Activated naive CD4-positive, alpha-beta T cell treated with Interleukin-2 at 50 U/mL for 16 hours (primary cell): ENCODE measurements at places on chromosomes 1 and 21.

- DNase-seq: no peak
Measured at GRCh38 chr1:10415211-10415930, 14.9 kb upstream of the CENPS start.

DNA sequence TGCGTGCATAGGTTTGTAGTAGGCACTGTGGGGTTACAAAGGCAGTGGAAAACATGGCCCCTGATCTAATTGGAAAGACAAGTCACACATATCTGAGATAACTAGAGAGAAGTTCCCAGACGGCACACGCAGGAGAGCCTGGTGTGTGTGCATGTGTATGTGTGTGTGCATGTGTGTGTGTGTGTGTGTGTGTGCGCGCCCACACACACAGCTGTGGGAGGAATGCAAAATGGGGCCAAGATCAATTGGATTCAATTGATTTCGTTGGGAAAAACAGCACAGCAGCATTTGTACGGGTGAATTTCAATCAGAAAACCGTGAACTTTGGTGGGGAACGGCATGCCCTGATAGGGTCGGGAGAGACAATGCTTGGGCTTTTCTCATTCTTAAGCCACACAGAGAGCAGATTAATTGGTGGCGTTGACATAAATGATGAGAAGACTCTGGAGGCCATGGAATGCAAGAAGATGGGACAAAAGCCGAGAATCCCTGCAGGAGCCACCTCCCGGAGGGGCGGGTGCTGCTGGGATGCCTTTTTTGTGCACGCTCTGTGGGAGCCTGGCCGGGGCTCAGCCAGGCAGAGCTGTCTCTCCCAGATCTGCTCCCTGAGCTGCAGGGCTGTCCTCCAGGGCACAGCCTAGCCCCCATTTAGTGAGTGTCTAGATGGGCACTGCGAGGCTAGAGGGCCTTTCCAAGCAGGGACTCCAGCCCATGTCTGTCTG lies 322.0 kb downstream of the CAMTA1 start:
- DNase-seq: no peak

- DNase-seq: no peak
Measured at GRCh38 chr1:179230251-179230650, 774 bp upstream of the ABL2 start.

DNA sequence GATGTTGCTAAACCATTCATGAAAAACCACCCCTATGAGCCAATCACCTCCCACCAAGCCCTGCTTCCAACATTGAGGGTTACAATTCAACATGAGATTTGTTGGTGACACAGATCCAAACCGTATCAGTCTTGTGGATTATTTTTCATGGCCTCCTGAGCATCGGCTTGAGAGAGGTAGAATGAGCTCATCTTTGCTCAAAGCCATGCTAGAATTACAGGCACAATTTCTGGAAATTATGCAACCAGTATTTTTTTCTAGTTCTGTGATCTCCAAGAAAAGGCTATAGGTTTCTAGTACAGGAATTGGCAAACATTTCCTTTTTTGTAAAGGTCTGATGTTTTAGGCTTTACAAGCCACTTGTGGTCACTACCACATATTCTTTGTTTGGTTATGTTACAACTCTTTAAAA lies 219.4 kb downstream of the DUSP10 start:
- no peak for DNase-seq

- DNase-seq: no peak
Measured at GRCh38 chr21:44625756-44626155, 1.1 kb upstream of the KRTAP10-9 start.

DNA sequence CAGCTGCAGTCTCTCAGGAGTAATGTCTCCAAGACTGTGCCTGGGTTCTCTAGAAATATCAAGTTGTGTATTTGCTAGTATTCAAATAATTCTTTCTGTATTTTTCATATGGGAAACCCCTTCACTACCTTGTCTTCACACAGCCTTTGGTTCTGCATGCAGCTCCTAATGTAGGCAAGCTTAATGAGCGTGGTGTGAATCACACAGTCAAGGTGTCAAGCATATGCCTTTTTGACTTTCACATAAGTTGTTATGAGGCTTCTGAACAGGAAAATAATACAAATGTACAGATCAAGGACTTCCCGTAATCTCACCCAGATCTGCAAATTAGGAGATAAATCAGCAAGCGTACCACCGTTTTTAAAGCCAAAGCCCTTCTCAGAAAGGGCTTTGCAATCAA lies at the start of gene FCRL3:
Gene FCRL3 (minus strand): TSS at position 38 of the 400 bp plus-strand sequence. CDS start 280 bp downstream, outside the sequence.
- no peak for DNase-seq

DNA sequence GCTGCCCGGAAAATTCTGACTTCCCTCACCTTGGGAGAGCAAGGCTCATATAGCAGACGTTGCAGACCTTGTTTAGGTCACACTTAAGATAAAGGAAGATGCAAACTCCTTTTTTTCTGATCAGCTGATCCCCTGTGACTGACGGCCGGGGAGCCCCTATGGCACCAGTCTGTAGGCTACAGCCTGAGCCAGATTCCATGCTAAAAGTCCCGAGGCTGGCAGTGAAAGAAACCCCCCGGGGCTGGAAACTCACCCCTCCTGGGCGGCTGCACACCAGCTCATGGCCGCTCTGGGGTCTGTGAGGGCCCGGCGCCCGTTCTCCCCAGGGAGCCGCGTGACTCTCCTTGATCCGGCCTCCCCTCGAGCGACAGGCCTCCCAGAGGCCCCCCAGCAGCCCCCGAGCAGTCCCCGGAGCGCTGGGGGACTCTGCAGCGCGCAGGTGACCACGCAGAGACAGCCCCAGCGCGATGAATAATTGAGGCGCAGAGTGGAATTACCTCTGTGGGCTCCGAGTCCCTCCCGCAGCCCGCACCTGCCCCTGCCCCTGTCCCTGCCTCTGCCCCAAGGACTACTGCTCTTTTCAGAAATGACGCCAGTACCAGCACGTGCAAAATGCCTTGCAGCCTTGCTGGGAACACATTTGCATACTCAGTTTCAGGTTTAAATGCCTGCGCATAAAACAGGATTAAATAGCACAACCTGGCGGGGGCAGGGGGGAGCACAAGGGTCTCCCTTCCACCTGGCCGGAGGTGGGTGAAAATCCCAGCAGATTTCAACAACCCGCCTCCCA lies 62.6 kb upstream of the CLDN14 start:
- DNase-seq: no peak

- DNase-seq: no peak
Measured at GRCh38 chr1:196034080-196034706, 574.0 kb downstream of the KCNT2 start.

DNA sequence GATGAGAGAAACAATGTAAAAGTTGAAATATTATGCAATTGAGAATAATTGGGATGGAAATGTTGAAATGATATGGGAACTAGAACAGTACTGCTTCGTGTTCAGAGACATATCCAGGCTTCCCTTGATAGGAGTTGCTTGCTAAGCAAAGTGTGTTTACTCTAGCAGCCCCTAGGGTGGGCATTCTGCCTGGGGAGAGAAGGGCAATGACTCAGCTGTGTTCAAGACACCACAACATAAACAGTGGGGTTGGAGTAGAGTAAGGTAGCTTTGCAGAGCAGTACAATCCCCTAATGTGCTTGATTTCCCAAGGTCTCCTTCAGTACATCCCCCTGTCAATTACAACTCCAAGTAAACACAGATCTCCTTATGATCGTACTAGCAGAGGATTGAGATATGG lies 4.8 kb upstream of the PCNX2 start:
- DNase-seq: no peak

DNA sequence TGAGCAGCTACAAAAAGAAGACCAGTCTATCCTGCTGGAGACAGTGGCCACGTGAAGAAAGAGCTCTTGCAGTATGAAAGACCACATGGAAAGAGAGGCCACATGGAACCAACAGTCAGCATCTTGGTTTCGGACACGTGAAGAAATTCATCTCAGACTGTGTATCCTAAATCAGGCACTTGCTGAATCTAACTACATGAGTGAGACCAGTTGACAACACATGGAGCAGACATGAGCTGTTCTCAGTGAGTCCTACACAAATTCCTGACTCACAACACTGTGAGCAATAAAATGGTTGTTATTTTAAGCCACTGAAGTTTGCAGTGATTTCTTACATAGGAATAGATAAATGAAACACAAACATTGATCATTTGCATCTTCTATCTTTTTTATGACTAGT lies 2.4 kb upstream of the TAF1A start:
- no peak for DNase-seq

DNA sequence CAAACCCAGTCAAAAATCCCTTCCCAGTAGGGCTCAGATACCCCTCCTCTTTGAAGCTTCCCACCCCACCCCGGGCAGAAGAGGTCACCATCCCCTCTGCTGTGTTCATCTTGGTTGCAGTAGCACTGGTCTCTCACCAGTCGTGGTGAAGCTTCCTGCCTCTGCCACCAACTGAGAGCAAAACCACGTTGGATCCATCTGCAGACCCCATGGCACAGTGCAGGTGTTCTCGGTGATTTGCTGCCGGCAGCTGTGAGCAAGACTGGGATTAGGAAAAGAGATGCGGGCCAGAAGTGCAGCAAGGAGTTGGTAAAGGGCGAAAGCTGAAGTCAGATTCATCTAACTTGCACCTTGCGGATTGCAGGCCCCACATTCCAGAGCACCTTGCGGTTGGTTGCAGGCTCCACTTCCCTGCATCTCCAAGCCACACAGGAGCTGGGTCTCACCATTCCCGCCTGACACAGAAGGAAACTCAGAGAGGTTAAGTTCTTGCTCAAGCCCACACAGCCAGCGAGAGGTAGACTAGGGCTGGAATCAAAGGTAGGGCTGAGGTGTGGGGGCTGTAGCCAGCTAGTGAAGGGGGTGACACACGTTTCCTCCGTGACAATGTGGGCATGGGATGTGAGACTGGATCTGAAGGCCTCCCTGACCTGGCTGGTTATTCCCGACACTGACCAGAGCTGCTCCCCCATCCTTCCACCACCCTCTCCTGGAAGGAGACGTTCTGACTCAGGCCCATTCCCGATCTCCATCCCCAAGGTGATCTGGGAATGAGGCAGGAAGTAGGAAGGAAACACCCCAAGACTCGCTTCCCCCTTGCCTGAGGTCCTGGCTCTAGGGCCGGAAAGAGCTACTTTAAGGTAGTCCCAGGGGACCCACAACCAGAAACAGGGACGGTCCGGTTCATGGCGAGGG lies 3.3 kb upstream of the FAM110D start:
- DNase-seq: no peak

GRCh38 chr1:197572169-197572568 lies 203.1 kb downstream of the DENND1B start:
- DNase-seq: no peak

GRCh38 chr1:195345149-195345548 lies 1263.1 kb downstream of the KCNT2 start:
- DNase-seq: no peak

GRCh38 chr21:29055080-29055479 lies 18.4 kb downstream of the CCT8 start:
- DNase-seq: no peak

DNA sequence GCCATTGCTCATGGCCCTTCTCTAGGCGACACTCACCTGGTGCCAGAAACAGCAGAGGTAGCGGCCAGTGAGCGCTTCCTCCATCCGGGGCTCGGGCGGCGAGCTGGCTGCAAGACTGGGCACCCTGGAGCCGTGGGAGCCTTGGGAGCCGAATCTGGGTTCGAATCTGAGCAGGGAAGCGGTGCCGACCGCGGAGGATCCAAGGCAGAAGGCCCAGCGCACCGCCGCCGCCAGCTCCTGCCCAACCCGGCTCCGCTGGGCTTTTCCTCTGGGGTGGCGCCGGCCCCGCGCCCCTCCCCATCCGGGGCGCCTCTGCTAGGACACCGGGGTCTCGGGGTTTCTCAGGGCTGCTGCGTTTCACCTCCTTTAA lies 1.7 kb upstream of the PRDM16 start:
- no peak for DNase-seq

DNA sequence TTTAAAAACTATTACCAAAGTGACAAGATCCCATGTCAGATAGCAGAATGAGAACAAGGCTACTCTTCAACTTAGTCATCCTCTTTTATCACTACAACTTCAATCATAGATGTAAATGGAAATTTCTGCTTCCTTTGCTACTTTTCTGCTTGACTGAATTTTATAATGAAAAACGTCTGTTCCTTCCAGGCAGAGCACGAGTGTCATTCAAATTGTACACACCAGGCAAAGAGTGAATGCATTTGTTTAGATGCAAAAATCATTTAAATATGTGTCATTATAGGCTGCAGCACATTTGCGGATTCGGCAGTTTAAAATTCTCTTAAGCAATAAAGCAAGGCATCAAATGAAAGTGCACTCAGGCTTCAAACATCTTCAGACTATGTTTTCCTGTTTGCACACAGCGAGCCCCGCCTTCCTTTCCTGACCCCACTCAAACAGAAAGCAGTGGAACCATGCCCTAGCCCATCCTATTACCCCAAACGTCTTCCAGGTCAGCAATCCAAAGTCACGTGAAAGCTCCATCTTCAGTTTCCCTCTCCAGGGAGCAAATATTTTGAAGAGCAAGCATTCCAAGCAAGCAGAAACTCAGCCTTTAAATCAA lies 99.6 kb downstream of the APP start:
- DNase-seq: no peak

- DNase-seq: no peak
Measured at GRCh38 chr1:41713141-41713540, 205.6 kb downstream of the HIVEP3 start.

- DNase-seq: no peak
Measured at GRCh38 chr1:157595356-157595755, 2.5 kb downstream of the FCRL4 start.

GRCh38 chr1:72969461-72969860 lies 687.1 kb upstream of the NEGR1 start:
- DNase-seq: no peak

DNA sequence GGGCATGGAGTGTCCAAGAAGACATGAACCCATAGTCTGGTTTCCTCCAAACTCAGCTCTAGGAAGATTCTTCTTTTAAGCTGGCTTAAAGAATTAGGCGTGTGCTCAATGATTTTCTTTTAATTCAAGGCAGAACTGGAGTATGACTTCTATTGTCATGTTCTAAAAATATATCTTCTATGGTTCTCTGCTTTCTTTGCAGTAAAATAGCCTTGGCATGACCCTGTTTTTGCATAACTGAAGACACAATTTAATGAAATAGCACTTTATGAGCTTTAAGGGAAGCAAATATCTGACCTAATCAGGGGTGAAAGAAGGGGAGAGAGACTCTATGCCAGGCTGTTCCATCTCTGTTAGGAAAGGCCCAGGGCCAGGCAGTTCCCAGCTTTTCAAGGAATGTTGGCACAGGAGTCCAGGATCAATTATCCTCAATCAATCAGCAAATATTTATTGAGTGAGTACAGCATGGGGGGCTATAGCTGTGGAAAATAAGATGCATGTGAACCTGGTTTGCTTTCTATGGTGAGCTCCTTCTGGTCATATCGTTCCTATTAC lies 7.2 kb upstream of the CSF1 start:
- DNase-seq: no peak

GRCh38 chr1:197696372-197696771 lies 78.9 kb downstream of the DENND1B start:
- DNase-seq: no peak
